ENCODE measurements at places on chromosomes 13 and 19.

DNA sequence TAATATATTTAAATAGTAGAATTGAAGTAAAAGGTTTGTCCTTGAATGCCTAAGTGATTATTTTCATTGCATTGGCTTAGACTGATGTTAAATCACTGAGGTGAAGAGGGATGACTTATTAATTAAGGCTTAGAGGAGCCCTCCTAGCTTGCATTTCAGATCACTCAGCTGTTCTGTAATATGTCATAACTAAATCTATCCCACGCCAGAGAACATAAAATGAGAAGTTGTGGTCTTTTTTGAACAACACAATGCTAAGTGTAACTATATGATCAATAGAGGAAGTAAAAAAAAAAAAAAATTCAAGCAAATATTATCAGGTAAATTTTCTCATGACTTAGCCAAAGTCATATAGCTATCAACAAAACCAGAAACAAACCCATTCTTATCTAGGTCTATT lies 752.2 kb downstream of the GPC5 start:
- no peak for ATAC-seq

- ATAC-seq: peak; percentile 94
Measured at GRCh38 chr13:23654111-23655110, 84.2 kb downstream of the TNFRSF19 start.

GRCh38 chr13:75550159-75550567 lies 572 bp downstream of the UCHL3 start:
- ATAC-seq: peak; percentile 40

GRCh38 chr19:18594824-18595373 lies 6.3 kb downstream of the REX1BD start:
- ATAC-seq: no peak

DNA sequence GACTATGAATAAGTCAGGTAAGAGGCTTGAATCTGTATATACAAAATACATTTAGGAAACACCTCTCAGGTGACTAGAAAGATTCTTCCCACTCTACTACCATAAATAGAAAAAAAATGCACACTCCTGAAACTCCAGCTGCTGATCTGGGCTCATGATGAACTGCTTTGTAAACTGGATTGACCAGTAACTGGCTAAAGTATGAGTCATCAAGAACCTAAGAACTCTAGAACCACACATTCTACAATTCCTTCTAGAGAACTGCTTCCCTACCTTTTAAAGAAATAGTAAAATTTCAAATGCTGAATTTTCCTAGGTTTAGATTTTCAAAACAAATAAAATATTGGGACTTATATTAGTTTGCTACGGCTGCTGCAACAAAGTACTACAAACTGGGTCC lies 55.2 kb downstream of the ELF1 start:
- ATAC-seq: peak; percentile 93

DNA sequence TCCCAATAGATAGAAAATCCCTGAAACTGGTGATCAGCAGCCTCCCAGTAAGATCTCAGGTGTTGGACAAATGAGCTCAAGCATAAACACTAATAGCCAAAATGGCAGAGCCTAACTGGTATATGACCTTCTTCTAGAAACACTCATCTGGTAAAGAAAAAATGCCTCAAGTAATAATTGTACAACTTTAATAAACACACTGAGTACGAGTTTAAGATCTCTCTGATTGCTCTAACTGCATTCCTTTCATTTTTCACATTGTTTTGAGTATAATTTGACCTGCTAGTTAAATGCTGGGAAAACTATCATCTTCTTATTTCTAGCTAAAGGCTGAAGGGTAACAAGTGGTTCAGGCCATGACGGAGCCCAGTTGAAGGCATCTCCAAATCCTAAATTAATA lies 2009.5 kb upstream of the PCDH20 start:
- no peak for ATAC-seq

GRCh38 chr13:95546919-95547318 lies 5.6 kb upstream of the CLDN10 start:
- ATAC-seq: no peak

GRCh38 chr13:112819816-112820215 lies 130.0 kb downstream of the ATP11A start:
- no peak for ATAC-seq

DNA sequence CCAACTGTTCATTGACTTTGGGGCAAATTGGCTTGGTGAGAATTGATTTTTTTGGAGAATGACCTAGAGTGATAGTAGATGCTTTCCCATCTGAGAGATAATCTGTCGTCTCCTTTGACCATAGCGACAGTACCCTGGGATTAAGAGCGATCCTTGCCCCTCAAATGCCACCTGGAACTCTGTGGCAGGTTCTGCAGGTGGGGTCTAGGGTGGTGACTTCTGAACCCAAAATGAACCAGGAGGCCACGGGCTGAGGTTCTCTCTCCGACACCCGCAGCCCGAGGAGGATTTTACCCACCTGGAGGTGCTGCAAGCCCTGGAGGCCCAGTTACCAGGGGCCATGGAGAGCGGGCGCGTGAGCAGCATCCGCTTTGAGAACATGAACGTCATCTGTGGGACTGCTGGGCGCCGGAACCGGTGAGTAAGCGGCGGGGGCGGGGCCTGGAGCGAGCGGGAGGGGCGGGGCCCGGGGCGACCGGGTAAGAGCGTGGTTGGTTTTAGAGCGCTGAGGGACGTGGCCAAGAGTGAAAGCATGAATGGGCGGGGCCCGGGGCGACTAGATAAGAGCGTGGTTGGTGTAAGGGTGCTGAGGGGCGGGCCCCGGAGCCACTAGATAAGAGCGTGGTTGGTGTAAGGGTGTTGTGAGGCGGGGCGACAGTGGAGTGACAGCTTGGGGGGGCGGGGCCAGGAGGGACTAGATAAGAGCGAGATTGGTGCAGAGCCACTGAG lies 8.6 kb downstream of the C19orf81 start:
- ATAC-seq: peak; percentile 89

DNA sequence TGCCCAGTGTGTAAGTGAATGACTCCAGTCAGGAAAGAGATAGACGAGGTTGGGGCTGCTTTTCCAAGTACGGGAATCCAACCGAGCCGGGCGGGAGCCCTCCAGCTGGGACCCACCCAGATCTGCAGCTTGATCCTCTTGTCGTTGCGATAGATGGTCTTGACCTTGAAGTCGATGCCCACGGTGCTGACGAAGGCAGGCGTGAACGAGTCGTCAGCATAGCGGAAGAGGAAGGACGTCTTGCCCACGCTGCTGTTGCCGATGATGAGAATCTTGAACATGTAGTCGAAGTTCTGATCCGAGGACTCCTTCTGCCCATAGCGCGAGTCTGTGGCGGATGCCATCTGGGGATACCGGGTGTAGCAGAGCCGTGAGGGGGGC lies 1.5 kb downstream of the RAB3A start:
- no peak for ATAC-seq

- peak; percentile 23 for ATAC-seq
Measured at GRCh38 chr13:42574435-42575311, 721 bp downstream of the TNFSF11 start.

DNA sequence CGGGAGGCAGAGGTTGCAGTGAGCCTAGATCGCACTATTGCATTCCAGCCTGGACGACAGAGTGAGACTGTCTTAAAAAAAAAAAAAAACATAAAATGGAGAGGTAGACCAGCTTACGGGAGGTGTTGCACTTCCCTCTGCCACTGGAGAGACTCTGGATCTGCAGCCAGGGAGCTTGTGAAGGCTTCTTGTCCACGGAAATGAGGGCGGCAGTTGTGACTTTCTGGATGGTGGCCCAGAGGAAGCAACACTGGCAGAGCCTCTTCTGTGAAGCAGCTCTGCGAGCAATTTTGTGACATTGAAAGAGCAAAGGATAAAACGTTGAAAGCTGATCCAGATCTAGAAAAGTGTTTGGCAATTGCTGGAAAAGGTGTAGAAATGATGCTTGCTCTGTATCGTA lies 10.4 kb downstream of the SPINT2 start:
- ATAC-seq: no peak

DNA sequence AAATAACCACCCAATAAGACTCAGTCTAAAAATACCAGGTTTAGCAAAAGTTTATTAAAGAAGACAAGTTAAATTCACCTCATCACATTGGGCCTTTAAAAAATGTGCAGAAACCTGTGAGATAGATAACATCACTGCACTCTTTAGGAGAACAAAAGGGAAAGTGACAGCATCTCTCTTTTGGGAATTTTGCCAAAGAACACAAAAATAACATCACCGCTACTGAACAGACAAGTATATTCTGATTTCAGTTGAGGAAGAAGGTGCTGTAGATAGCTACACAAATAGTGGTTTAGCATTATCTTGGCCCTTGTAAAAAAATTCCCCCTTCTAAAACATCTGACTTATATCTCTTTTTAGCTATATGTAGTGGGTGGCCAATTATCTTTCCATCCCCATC lies 244.7 kb downstream of the VWA8 start:
- ATAC-seq: no peak

- ATAC-seq: no peak
Measured at GRCh38 chr19:9752701-9753443, 15.7 kb downstream of the ZNF846 start.

DNA sequence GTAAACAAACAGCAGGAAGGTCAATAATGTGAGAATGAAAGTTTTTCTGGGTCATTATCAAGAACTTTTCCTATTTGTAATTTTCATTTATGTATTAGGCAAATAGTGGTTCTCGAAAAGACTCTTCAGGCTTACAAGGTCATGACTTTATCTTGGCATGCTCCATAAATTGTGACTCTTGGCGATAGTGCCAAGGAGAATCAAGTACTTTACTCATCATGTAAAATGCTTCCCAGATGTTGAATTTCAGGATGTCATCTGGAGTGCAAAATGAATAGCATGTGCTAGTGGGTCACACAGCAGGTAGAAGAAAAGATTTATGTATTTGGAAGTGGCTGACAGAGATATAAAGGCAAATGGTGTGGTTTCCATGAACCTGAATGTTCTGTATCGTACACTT lies 1492.7 kb upstream of the PCDH20 start:
- ATAC-seq: no peak

- no peak for ATAC-seq
Measured at GRCh38 chr13:36920616-36921185, 663 bp upstream of the SMAD9 start.

DNA sequence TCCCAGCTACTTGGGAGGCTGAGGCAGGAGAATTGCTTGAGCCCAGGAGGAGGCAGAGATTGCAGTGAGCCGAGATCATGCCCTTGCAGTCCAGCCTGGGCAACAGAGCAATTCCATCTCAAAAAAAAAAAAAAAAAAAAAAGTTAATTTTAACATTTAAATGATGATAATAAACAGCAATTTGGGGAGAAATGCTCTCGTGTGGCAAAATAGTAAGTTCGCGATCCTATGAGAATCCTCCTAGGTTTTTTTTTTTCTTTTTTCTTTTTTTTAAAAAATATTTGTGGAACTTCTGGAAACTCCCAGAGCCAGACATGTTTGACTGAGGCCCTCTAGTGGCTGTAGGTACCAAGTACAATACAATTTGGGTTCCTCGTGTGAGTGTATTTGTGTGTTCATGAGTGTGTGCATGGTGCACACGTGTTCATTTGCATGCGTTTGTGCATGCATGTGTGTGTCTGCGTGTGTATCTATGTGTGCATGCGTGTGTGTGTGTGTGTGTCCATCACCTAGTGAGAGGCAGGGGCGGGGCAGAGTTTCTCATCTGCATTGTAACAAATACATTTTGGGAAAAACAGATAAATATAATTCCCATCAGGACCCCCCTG lies 31.2 kb downstream of the TMPRSS9 start:
- peak; percentile 70 for ATAC-seq

DNA sequence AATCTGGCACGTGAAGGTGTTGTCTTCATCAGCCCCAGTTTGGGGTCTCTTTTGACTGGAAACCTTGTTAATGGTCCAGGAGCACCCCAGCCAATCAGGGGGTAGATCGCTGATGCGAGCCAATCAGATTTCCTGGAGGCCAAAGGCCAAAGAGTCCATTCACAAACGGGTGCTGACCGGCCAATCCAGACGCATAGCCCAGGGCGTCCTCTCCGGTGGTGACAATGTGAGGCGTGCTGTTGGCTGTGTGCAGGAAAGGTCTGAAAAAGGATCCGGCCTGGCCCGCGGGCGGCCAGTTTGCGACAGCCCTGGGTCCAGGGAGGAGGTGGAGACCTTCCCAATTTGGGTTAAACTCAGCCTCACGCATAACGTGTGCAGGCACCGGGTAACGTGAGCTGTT lies 3.1 kb downstream of the MAST3 start:
- ATAC-seq: no peak

DNA sequence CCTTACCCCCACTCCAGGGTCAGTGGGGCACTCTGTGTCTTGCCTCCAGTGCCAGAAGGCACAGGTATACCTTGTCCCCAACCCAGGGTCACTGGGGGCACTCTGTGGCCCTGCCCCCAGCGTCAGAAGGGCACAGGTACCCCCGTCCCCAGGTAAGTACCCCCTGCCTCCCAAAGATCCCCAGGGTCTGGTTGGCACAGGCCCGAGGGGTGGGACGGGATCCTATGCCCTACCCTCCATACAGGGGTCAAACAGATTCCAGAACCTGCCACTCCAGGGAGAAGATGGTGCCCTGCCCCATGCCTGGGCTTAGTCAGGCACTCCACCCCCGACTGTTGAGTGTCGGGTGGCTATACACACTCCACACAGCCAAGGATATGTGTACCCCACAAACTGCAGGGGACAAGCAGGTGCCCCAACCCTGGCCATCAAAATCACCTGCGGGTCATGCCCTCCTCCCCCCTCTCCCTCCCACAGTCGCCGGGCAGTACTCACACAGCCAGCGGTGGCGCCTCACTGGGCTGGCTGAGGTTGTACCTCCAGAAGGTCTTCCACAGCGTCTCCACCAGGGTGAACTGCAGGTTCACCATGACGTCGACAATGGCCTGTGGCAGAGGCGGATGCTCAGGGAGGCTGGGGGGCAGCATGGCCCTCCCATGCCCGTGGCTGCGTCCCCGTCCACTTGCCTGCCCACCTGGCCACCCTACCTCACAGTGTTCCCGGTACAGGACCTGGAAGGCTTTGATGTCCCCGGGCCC lies 13.8 kb downstream of the DCAF15 start:
- no peak for ATAC-seq

- no peak for ATAC-seq
Measured at GRCh38 chr19:54035215-54036178, 28.2 kb downstream of the VSTM1 start.

- no peak for ATAC-seq
Measured at GRCh38 chr19:33832633-33833032, 36.0 kb downstream of the KCTD15 start.

DNA sequence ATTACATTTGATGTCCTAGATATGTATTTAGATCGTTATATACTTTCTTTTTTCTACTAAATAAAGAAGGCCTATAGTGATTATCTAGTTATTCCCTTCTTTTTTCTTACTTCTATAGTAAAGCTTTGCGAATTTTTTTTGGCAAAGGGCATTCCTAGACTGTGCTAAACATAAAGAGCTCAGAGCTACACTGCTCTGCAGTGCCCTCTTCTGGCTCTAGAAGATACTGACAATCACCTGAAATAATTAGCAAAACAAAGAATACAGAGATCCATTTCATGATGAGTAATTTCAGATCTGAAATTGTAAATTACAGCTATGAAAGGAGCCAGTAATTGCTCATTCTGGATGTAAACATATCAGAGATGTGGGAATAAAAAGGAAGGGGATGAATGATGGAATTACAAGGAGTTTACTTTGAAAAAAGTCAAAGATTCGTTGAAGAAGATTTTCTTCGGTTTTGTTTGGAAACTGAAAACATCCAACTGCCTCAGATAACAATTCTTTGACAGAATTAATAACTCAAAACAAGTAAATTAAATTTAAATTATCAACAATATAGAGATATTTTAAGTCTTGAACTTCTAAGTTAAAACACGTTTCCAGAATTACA lies 288.5 kb downstream of the NALCN start:
- peak; percentile 63 for ATAC-seq

GRCh38 chr19:7988307-7988706 lies 17.1 kb downstream of the ELAVL1 start:
- ATAC-seq: peak; percentile 66

- peak; percentile 32 for ATAC-seq
Measured at GRCh38 chr19:13844130-13844631, 32.8 kb upstream of the NANOS3 start.

GRCh38 chr13:111119966-111120365 lies 4.9 kb downstream of the ARHGEF7 start:
- no peak for ATAC-seq

All from esophagus mucosa (tissue), 1 donor.